Activated CD4-positive, alpha-beta T cell treated with anti-CD3 and anti-CD28 coated beads, Interleukin-10, Interleukin-2, amounts not matched to agents 100 ng/mL and 50 ng/mL, durations not matched to agents 16 hours and 8 hours (primary cell): ENCODE measurements at places on chromosomes 16 and 17.

- DNase-seq: peak; percentile 91
Measured at GRCh38 chr16:30844671-30845449, 49.0 kb downstream of the BCL7C start.

GRCh38 chr16:52557236-52557635 lies 10.3 kb upstream of the TOX3 start:
- no peak for DNase-seq

DNA sequence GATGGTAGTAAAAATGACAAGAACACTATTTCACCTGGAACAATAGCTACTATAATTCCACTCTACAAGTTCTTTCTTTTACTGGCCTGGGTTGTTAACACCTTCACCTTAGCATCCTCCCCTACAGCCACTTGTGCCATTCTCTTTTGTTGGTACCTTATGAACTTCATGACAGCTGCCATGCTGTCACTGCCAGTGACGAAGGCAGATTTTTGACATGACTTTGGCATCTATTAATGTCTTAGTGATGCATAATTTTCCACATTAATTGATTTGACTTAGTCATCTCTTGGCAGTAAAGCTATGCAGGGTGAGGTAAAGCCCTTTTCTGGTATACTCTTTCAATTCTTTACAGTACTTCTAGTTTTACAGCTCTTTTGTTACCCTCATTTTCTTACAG lies 207.9 kb downstream of the TANC2 start:
- DNase-seq: no peak

DNA sequence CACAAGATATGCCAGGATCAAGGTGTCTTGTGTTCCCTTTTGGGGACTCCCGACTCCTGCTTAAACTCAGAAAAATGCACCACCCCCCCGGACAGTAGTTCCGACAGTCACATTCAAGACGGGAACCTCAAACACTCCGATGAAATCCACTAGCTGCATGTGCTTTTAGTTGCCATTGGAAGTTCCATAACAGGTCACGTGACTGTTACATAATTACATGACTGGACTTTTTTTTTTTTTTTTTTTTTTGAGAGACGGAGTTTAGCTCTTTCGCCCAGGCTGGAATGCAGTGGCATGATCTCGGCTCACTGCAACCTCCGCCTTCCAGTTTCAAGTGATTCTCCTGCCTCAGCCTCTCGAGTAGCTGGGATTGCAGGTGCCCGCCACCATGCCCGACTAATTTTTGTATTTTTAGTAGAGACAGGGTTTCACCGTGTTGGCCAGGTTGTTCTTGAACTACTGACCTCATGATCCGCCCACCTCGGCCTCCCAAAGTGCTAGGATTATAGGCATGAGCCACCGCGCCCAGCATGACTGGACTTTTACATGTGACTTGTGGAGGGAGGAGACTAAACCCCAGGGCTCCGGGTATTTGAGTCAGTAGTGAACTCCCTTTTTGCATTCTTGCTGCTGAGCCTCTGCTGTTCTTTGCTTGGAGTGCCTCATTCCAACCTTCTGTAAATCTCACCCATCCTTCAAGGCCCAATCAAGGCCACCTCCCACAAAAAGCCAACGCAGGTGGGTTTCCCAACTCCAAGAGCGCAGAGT lies 1.6 kb downstream of the SIRT7 start:
- no peak for DNase-seq

DNA sequence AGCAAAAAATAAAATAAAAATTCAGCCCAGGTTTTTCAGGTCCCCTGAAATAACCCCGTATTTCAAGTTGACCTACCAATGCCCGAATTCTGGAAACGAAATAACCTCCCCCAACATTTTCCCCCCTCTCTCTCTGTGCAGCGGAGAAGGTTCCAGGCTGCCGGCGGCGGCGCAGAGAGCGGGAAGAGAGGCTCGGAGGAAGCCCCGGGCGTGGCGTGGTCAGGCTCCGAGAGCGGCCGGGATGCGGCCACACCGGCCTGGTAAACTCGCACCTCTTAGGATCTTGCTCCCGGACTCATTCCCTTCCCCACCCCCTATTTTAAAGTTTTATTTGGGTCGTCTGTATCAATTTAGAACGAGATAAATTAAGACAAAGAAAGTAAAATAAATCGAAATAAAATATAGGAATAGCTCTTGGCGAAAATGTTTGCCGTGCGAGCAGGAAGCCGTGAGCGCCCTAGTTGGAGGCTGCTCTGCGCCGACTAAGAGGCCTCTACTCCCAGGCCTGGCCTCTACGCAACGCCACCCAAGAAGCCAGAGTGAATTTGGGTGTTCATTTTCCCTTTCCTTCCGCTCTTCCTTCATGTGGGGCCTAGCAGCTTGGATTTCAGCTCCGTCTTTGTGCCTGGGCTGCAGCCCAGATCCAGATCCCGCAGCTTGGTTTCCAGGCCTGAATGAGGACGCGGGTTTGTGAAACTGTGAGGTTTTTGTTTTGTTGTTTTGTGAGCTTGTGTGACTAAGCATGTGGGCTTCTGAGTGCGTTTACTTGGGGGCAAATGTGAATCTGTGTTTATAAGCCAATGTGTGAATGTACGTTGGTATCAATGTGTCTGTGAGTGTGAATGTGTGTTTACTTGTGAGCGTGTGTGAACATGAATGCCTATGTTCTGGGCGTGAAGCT lies 1.5 kb upstream of the HOXB6 start:
- DNase-seq: no peak

DNA sequence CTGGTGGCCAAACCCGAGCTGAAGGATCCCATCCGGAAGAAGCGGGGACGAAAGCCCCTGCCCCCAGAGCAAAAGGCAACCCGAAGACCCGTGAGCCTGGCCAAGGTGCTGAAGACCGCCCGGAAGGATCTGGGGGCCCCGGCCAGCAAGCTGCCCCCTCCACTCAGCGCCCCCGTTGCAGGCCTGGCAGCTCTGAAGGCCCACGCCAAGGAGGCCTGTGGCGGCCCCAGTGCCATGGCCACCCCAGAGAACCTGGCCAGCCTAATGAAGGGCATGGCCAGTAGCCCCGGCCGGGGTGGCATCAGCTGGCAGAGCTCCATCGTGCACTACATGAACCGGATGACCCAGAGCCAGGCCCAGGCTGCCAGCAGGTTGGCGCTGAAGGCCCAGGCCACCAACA lies 5.9 kb downstream of the CBX2 start:
- DNase-seq: no peak

- DNase-seq: peak; percentile 64
Measured at GRCh38 chr16:1543085-1543896, 9.8 kb downstream of the TMEM204 start.

- peak; percentile 91 for DNase-seq
Measured at GRCh38 chr16:15899538-15900100, 11.2 kb upstream of the CEP20 start.

DNA sequence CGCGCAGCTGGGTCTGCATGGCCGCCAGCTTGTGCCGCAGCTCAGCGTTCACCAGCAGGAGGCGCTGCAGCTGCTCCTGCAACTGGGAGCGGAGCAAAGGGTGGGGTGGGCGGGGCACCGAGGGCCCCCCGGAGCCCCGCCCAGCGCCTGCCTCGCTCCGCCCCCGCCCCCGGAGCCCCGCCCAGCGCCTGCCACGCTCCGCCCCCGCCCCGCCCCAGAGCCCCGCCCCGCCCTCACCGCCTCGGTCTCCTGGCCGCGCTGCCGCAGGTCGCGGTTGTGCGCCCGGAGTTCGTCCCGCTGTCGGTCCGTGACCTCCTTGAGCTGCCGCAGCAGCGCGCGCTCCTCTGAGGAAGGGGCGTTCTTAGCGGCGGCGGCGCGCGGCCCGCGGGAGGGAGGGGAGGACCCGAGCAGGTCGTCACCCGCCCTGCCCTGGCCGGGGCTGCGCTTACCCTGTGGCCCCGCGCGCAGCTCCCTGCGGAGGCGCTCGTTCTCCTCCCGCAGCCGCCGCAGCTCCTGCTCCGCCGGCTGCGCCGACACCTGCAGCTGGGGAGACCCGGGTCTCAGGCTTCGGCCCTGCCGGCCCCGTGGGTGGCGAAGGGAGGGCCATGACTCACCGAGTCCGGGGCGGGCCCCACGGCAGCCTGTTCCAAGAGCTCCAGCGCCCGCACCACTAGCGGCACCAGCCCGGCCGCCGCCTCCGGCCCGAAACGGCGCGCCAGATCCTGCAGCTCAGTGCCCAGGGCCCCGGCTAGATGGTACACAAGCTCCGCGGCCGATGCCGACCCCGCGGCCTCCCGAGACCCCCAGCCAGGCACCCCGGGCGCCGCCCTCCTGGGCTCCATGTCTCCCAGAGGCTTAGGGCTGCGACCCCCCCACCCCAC lies 463 bp downstream of the RILP start:
- peak; percentile 96 for DNase-seq
